ENCODE measurements at places on chromosomes 16 and 17.

- DNase-seq = peak; percentile 56
These were observed 366.9 kb downstream of the SLC39A11 start for GRCh38 chr17:72725433-72726068.

GRCh38 chr17:58377093-58377601 is 25.1 kb upstream of the SUPT4H1 start:
- DNase-seq = no peak

DNA sequence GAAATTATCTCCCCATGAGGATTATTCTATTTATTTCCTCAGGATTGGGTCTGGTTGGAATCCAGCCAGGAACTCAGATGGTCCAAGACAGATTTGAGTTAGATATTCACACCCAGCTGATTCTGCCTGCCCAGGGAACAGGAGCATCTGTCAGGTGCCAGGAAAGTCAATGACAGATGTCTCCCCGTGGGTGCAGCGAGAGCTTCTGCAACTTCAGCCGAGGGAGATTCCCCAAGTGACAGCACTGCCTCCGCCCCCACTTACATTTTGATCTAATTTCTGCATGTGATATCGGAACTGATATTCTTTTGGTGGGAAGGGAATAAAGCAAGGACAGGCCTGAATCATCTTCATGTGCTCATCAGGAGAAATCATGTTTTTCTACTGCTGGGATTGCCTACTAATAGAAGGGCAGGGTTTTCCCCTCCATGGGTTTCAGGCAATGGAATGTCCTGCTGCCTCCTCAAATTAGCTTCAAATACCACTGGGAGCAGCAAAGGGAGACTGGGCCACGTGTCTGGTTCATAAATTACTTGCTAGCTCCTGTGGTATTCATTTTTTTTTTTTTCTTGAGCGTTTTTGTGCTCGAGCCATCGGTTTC is 15.7 kb upstream of the DHX8 start:
- peak; percentile 91 for DNase-seq

DNA sequence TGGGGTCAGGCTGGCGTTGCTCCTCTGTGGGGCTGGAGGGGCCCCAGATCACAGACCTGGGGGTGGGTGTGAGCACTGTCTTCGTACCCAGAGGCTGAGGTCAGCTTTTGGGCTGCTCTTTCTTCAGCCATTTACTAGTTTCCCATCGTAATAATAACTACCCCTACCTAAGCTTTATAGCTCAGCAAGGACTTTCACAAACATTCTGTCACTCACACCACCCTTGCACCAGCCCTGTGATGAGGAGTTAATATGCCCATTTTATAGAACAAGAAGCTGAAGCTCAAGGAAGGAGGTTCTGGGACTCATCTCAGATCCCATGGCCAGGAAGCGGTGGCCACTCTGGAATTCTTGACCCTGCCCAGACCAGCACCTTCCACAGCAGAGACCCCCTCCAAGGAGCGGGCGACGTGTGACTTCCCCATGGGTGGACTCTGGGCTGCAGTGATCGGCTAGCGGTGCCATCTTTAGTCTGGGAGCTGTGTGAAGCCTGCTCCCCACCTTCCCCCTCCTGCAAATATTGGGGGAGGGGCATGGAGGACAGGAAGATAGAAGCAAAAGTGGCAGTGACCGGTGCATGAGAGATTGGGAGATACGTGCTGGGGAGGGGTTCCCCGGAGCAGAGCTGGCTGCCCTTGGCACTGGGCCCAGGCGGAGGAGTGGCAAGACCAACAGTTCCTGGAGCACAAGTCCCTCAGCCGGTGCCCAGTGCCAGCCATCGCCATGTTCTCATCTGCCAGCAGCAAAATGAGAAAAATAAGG is 81.8 kb upstream of the TOB1 start:
- DNase-seq = no peak

DNA sequence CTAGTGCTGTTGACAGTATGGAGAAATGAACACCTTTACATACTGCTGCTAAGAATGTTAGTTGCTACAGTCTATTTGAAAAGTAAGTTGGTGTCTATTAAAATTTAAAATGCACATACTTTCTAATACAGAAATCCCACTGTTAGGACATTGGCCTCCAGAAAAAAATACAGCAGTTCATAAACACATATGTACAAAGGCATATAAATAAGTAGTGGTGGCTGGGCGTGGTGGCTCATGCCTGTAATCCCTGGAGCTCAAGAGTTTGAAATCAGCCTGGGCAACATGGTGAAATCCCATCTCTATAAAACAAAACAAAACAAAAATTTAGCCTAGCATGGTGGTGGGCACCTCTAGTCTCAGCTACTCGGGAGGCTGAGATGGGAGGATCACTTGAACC is 13.1 kb downstream of the DCAF7 start:
- DNase-seq = no peak

- DNase-seq = no peak
These were observed 878 bp downstream of the TRIM72 start for GRCh38 chr16:31214708-31215286.

DNA sequence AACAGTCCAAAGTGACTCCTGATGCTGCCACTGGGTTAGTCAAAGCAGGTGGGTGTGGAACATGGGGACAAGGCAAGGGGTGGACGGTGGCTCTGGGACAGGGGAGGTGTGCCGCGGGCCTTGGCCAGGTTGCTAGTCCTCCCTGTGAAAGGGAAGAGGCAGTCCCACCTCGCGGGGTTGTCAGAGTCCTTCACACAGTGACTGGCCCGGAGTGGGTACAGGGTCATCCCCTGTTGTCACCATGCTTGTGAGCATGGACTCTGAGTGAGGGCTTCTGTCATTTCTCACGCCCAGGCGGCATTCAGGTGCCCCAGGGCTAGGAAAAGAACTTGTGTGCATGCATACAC is 3.1 kb upstream of the ZNF469 start:
- DNase-seq = no peak

GRCh38 chr17:52823155-52823554 is 664.6 kb upstream of the CA10 start:
- no peak for DNase-seq

DNA sequence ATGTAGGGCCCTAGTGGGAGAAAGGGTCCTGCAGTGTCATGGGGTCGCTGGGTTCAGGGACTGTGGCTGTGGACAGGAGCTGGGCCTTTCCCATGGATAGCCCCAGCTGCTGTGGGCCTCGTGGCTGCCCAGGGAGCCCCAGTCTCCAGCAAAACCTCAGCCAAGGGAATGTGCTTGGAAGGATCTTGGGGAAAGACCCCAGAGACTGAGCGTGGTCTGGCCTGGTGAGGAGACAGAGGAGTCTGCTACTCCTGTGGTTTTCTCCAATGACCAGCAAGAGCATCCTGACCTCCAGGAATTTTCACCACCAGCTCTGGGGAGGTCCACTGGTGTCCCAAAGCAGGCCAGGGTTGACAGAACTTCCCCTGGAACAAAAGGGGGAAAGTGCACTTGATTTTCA is 42.3 kb downstream of the RNF112 start:
- no peak for DNase-seq

DNA sequence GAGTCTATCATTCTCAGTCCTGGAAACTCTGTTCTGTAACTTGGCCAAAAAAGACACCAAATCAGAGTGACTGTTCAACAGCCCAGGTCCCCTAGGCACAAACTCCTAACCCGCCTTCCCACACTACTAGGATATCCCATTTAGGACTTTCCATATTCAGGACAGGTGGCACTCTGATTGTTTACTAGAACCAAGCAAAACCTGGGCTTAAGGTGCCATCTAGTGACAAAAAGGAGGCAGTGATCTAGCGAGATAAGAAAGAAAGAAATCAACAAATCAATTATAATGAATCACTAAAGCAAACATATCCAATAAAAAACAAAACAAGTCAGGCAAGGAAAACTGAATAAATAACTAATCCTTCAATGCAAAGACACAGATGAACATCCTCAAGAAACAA is 203.9 kb downstream of the CEP112 start:
- DNase-seq = peak; percentile 35

DNA sequence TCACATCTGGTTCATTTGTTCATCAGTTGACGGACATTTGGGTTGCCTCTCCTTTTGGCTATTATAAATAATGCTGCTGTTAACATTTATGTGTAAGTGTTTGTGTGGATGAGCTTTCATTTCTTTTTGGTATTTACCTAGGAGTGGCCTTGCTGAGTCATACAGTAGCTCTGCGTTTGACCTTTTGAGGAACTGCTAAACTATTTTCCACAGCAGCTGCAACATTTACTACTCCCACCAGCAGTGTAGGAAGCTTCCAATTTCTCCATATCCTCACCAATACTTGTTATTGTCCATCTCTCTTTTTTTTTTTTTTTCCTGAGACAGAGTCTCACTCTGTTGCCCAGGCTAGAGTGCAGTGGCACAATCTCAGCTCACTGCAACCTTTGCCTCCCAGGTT is 20.7 kb upstream of the PLCG2 start:
- no peak for DNase-seq
